ENCODE measurements at places on chromosomes 11 and 22. TPM values are rescaled to one million over a fixed set of nuclear protein-coding genes. Genes with fewer than 3 reads are reported as not detected.

TECTA gene
- total RNA-seq: 0.53 TPM

FXYD2 gene
- not detected for total RNA-seq

DCHS1 gene
- total RNA-seq: 0.66 TPM

CEND1 gene
- total RNA-seq: 1.0 TPM

CST6 gene
- not detected for total RNA-seq

TRIM34 gene
- 1.9 TPM for total RNA-seq

YAP1 gene
- 86.4 TPM for total RNA-seq

SLC22A25 gene
- total RNA-seq: not detected

LMO2 gene
- 1.5 TPM for total RNA-seq

TNNI2 gene
- total RNA-seq: not detected

CASP5 gene
- not detected for total RNA-seq

- DNase-seq: no peak
These were observed 21.7 kb upstream of the PDGFB start for GRCh38 chr22:39266398-39267030.

GRCh38 chr11:104183593-104183992 lies 19.6 kb upstream of the PDGFD start:
- no peak for DNase-seq

- DNase-seq: no peak
These were observed 5.2 kb downstream of the ACAD8 start for GRCh38 chr11:134258577-134258976.

- DNase-seq: no peak
These were observed 265.1 kb downstream of the NELL1 start for GRCh38 chr11:20934516-20934915.

DNA sequence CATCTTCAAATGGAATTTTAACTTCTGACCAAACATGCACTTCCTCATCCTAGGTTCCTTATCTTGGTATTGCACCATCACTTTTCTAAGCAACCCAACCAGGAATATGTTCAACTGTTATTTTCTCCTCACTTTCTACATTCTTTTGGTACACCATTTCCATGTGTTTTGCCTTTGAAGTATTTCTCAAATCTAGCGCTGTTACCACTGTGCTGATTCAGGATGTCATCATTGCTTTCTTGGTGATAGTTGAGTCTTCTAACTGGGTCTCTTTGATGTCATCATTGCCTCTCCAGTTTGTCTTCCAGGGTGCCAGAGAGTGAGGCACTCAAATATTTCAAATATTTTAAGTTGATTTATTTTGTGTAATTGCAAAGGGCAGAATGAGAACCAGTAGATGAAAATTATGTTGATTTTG lies 47.5 kb downstream of the HORMAD2 start:
- no peak for DNase-seq

DNA sequence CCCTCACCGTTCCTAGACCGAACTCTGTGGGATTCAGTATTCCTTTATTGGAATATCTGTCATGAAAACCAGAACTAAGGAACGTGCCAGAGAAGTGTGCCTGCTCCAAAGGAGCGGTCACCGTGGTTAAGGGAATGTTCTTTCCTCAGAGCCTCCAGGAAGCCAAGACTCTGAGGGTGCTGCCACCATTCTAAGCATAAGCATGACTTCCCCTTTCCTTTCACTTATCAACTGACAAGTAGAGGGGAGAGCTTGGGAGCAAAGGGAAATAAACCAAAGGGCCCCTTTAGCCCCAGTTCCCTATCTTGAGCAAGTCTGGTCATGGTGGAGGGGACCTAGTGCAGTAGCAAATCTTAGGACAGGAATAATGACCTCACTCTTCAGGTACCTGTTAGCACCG lies 26.8 kb downstream of the CTR9 start:
- DNase-seq: no peak

GRCh38 chr11:70756341-70756740 lies 358.0 kb downstream of the CTTN start:
- no peak for DNase-seq

- no peak for DNase-seq
These were observed 7.4 kb upstream of the ANO1 start for GRCh38 chr11:70070706-70071105.

- no peak for DNase-seq
These were observed 356 bp downstream of the TYMP start for GRCh38 chr22:50529416-50529896.

DNA sequence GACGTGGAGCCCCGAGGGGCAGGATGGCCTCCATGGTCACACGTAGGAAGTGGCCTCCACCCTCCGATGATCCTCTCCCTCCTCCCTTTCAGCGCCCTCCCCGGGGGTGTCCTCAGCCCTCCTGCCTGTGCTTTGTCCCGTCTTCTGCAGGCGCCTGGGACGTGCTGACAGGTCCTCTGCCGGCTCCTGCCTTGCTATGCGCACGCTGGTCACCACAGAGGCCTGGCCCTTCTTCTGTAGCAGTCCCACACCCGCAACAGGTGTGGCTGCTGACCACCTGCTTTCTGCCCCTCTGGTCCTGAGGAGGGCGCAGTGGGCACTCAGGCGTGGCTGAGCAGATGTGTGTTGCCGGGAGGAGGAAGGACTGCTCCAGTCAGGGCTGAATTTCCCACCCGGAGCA lies 27.7 kb upstream of the PPP6R3 start:
- no peak for DNase-seq

DNA sequence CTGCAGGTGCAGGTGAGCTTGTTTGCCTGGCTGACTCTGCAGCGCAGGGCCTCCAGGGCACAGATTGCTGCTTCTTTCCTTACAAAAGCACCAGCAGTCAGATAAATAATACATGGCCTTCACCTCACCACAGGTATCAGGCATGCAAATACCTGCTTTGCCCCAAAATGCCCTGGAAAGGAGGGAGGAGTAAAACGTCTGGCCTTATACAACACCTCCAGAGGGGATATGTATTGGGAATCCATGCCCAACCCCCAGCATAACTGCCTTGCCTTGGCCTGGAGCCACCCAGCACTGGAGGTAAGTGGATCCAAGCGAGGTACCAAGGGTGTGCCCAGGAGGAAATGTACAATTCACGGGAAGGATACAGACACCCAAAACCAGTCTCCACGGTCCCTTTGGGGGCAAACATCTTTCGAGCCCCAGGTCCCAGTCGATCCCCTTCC lies 860 bp downstream of the TMEM184B start:
- no peak for DNase-seq

DNA sequence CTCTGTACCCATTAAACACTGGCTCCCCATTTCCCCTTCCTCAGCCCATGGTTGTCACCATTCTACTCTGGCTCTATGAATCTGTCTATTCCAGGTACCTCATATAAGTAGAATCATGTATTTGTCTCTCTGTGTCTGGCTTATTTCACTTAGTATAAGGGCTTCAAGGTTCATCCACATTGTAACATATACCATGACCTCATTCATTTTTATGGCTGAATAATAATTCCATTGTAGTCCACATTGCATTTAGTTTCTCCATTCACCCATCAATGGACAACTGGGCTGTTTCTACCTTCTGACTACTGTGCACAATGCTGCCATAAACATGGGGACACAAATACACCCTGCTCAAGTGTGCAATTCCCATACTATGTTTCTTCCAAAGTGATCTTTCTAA lies 97.3 kb downstream of the MICAL3 start:
- DNase-seq: no peak

DNA sequence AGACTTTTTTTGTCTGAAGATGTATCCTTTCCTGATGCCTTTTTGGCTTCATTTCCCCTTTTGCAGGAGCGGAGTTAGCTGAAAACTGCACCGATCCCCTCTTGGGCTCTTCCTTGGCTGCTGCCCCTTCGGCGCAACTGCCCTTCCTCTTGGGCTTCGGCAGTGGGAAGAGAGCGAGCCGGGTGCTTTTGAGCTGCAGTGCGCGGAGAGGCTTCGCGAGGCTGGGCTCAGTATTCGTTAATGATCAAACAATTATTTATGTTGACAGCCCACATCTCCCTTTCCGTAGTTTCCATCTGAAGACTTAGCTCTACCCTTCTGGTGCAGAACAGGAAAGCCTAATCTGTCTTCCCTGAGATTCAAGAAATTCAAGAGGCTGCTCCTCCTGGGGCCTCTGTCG lies 170.8 kb downstream of the CSNK2A3 start:
- no peak for DNase-seq

GRCh38 chr22:37019309-37020191 lies at the start of the genes MPST and TST:
Gene MPST (plus strand): TSS chr22:37019742. CDS start chr22:37019837, 95 bp downstream.
Gene TST (minus strand): TSS chr22:37019447. CDS start chr22:37018732, 715 bp downstream.
- DNase-seq: peak; percentile 37

DNA sequence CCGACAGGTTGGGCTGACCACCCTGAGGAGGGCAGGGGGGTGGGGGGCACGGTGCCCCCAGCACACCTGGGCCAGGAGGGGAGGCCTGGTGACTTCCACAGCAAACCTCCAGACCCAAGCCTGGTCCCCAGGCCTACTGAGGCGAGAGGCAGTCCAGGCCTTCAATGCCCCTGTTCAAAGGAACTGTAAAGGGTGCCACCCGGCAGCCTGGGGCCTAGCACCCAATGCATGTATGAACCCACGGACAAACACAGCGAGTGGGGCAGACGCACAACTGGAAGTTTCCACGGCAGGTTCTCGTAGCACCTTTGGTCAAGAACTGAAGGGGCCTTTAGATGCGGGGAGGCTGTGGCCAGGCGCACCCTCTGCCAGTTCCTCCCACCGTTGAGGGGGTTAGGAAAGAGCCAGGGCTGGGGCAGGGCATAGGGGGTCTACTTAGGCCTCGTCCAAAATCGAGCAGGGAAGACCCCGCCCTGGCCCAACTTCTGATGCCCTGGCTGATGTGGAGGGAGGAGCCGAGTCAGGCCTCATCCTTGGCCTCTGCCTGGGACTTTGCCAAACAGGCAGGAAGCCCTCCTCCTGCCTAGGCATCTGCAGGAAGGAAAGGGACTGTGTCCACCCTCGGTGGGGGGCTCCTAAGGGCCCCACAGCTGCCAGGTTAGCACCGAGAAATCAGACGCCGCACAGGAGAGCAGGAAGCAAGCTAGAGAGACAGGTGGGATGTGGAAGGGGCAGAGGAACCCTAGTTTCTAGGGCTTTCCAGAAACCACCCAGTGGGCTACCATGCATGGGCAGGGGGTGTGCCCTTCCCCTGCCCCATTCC lies 6.6 kb downstream of the CBX6 start:
- no peak for DNase-seq

GRCh38 chr22:49676783-49677494 lies 150.7 kb downstream of the BRD1 start:
- no peak for DNase-seq

DNA sequence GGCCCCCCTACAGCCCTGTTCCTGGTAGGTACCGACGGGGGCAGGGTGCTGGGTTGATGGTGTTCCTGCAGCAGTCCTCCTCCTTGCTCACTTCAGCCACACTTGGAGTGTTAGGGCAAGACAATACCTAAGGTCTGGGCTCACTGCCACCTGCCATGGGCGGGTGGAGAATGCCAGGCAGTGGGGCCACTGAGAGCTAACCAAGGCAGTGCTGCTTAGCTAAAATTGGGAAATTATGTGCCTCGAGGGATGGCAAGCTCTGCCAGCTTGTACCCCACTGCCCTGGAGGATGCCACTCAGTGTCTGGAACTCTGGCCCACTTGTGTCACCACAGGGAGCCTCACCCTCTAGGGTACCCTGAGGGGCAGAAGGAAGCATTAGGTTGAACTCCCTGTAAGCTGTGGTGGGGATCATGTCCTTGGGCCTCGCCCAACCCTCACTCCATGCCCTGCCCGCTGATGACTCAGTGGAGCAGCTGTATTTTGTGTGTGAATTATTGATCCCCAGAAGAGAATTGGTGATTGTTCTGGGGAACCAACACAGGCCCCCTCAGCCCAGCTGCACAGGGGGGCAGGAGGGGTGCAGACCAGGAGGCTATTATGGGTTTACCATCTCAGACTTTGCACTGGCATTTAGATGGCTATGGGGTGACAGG lies 17.7 kb downstream of the PHLDB1 start:
- DNase-seq: no peak

DNA sequence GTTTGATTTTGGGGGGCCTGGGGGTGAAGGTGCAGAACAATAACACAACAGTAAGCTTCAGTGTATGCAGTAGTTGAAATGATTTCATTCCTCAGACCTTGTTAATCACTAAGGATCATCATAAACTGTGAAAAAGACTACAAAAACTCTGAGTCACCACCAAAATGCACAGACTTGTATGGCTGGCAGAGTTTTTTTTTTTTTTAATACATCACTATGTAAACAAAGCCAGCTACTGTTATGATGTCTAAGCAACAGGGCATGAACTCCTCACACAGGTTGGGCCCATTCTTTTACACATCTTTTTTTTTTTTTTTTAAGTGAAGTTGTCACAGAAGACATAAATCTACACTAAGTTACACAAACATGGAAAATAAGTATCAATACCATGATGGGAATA lies 311.9 kb downstream of the GUCY1A2 start:
- peak; percentile 94 for DNase-seq

DNA sequence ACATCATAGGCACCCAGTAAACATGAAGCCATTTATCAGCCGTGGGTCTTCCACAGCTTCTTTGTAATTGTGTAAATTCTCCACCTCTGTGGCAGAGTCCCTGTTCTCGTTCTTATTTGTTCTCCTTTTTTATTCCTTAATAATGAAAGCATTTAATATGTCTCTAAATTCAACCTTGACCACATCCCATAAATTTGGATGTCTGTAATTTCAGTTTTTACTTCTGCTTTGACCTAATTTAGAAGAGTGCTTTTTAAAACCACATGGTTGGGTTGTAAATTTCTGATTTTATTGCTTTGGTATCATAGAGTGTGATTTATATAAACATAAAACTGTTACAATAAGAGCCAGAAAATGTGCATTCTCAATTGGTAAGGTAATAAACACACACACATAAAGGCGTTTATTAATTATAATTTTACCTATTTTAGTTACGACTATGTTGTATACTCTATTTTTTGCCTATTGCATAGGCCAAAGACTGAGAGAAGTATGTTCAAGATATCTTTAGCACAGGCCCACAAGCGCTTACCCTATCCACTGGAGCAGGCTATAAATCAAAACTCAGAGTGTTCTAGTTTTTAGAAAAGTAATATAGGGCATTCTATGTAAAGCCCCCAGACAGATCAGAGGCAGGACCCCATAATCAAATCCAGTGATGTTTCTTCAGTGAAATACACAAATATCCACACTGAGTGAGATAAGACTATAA lies 58.0 kb upstream of the CCND1 start:
- DNase-seq: no peak

DNA sequence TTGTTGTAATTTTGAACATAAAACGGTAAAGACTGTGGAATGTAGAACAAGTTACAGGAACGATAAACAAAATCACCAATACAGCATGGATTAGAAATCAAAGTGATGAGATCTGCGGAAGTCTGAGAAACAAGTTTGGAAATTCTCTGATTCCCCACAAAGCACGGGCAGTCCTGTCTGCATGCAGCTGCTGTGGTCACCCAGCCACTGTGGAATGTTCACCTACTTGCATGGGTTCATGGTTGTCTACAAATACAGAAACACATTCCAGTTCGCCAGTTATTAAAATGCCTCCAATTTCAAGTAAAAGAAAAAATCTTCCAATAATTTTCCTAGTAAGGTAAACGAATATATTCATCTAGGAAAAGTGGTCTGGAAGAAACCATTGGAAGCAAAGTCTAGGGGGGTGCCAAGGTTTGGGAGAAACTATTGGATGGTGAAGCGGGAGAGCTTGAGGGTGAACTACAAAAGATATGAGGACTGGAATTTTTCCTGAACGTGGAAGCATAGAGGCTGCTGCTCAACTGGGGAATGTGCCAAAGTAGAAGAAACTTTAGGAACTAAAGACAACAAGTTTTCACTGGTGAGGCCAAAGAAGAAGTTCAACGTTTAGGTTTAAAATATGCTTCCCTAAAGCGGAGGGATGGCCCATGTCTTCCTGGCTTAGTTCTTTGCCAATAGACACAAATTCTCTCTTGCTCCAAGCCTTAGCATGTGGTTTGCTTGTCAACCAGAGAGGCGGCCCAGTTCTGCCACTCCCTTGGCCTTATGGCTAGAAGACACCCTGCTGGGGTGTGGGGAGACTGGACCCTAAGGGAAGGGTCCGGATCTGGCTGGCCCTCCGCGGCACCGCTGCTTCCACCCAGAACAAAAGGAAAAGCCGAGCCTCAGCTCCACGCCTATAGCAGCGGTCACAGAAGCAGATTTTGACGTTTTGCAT lies 70.2 kb downstream of the CTTN start:
- DNase-seq: no peak

Data from HT1080 (cell line).